ENCODE measurements at places on chromosomes 5 and 9. TPM values are rescaled to one million over a fixed set of nuclear protein-coding genes. Genes with fewer than 3 reads are reported as not detected.

Gene CXCL14
- 48.9 TPM for total RNA-seq

DNA sequence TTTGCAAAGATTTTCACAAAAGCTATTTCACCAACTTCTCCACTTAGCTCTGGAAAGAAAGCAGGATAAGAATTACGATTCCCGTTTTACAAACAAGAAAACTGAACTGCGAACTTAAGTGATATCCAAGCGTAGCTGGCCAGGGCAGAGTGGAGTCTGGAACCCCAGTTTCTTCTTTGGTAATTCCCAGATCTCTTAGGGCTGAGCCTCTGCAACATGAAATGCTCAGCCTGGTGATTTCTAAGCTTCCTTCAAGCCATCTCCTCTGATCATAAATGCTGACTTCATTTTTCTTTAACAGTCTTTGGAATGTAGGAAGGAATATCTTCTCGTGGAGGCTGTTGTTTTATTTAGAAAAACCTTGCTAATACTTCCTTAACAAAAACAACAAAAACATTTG is 620.0 kb downstream of the CCDC171 start:
- DNase-seq = no peak

Gene SLC45A2
- total RNA-seq = 1.9 TPM

DNA sequence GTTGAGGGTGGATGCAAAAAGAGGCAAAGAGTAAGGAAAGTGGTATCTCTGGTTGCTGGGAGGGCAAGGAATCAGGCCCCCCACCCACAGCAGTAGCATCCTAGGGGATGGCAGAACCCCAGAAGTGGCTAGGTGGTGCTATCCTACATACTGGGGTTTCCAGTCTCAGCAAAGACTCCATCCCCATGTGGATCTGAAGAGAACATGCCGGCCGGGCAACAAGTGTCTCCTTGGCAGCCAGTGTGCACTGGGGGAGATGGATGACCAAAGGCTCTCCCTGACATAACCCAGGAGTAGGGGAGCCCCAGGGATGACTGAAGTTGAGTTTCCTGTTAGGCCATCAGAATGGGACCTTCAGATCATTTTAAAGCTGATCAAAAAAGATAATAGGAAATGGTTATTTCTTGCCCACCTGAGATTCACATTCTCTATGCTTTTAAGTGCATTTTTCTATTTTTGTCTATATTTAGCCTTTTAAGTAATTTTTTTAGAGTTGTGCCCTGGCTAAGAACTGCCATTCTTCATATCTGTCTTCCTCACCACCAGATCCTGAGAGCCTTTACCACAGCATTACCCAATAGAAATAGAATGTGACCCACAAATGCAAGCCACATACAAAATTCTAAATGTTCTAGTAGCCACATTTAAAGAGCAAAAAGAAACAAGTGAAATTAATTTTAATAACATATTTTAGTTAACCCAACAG is 78.7 kb upstream of the SMIM23 start:
- no peak for DNase-seq

GRCh38 chr9:124266826-124267201 is 9.1 kb downstream of the NEK6 start:
- DNase-seq = no peak

Gene CORO2A
- 7.4 TPM for total RNA-seq

Gene IL5
- not detected for total RNA-seq

Gene CFAP90
- total RNA-seq = 9.1 TPM

DNA sequence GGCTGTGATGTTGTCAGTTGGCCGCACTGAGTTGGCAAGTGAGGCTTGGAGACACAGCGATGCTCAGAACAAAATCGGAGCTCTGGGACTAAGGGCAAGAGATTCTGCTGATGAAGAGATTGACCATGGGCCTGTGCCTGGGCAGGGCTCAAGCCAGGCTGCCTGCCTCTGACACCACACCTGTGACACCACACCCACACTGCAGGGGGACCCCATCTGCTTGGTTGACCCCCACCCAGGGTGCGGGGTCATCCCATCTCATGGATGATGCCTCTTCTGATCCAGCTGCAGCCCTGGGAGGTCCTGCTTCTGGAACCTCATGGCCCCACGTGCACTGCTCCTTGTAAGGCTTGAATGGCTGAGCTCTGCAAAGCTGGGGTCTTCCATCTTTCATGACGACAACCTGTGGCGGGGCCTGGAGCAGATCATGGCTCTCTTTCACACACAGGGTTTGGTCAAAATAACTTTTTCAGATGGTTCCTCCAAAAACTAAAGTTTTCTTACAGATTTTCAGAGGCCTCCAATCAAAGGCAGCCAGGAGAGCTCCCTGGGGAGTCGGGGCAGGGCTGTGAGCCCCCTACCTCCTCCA is 185.2 kb downstream of the GADD45G start:
- DNase-seq = no peak

- no peak for DNase-seq
Observed at GRCh38 chr5:26662806-26663360, 375.5 kb downstream of the CDH9 start.

Data from dorsolateral prefrontal cortex (tissue), 122 donors.